ENCODE measurements at places on chromosomes 3 and 15.
A peak's percentile ranks its signal among the peaks of the same experiment; 100 is the strongest.

DNA sequence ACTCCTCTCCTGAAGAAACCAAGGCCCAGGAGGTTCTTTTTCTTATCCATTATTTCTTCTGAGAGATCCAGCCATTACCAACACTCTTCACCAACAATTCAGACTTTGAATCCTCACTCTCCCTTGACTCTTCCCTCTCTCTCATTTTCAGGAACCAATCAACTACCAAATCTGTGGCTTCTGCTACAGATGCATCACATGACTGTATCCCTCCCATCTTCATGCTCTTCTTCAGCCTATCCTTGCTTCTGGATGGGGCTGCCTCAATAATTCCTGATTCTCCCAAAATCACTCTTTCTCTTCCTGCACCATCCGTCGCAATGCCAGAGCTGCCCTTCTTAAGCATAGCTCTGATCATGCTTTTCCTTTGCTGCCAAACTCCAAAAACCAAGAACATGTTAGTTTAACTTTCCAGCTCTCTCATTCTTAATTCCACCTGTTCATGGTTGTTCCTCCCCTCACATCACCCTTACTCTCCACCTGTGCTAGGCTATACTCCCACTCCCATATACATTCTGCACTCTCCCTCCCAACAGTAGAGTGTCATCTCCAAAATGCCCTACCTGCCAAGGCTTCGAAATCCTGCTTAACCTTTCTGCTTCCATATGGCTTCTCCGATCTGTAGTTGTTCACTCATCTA, 13.5 kb downstream of the PLD1 start:
- no peak for DNase-seq

DNA sequence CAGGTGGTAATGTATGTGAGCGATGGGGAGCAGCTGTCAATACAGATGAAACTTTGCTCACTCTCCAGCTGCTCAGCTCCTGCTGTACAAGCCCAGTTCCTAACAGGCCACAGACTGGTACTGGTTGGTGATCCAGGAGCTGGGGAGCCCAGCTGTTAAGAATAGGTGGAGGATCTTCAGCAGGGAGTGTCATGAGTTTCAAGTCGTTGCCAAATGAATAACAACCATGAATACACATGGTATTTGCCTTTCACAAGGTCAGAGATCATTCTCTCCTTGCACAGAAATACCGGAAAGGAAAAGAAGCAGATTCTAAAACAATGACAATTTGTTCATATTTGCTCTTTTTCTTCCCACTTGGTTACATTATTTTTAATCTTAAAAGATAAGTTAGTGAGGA, 5.1 kb downstream of the PLSCR1 start:
- no peak for DNase-seq

GRCh38 chr15:94056314-94056713, 175.0 kb upstream of the MCTP2 start:
- DNase-seq = no peak

DNA sequence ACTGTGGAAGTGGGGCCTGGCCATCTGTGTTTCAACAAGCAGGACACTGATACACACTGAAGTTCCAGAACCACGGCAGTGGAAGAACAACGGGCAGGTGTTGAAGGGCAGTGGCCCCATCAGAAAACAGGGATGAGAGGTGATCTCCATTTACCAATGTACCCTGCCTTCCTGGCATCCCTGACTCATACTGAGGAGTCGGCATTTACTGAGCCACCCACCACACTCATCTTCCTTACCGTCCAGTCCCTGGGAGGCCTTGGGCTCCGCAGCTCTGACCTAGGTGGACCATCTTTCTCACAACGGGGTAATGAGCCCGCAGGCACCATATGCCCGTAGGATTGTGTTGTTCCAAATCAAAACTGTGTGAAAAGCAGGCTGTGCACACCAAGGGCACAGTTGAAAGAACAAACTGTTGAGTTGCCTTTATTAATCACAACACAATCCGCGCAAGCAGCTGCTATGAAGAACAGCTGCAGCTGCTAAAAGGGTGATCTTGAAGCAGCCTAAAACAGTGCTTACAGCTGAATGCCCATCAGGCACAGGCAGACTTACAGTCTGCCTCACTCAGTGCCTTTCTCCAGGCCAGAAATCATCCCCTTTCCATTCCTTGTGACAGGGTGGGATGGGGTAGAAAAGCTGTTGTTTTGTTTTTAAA, 12.9 kb downstream of the MB21D2 start:
- DNase-seq = no peak

- DNase-seq = no peak
Observed at GRCh38 chr15:63970621-63971426, 75.5 kb downstream of the DAPK2 start.

DNA sequence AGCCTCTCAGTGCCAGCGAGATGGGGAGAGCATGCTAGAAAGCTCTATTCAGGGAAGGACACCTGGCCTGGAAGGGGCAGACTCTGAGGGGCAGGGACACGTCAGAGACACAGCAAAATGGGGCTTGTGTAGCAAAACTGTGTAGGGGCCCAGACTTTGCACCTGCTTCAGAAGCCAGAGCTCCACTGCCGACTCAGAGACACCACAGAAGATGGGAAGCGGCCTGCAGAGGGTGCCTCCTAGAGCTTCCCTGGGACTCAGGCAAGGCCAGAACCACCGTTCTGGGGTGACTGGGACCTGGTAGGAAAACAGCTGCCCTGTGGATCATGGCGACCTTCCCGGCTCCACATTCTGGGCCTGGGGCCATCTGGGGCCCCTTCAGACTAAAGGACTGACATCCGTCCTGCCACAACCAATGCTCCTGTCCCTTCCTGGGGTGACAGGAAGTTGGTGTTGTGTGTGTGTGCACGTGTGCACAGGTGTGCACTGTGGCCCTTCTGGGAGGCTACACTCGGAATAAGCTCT, 17.4 kb upstream of the TKT start:
- no peak for DNase-seq

DNA sequence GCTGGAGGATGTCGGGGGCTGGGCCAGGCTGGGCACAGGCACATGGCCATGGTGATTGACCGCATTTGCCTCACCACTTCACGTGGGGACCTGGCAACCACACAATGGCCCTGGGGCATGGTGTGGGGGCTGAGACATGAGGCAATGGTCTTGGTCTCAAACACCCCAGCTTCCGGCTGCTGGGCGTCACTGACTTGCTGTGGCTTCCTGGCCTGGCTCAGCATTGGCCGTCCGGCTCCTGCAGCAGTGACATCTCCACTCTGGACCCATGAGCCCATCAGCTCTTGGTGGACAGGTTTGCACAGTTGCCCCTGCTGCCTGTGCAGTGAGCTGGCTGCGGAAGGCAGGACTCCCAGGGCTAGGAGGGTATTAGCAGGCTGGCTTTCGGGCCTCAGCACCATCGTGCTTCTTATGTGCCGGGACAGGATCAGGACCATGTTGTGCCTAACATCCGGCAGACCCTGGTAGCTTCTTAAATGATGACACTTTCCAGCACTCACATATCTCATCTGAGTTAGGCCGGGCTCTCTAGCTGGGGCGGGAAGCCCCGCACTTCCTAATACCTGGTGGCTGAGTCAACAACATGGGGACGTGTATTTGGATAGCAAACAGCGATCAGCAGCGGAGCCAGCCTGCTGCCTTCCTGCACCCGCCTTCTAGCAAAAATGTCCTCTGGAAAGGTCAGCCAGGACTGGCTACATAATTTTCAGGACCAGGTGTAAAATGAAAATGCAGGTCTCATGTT, 34.1 kb downstream of the ZNF710 start:
- DNase-seq = no peak

- DNase-seq = no peak
Observed at GRCh38 chr15:100394736-100395440, 53.1 kb upstream of the ADAMTS17 start.

DNA sequence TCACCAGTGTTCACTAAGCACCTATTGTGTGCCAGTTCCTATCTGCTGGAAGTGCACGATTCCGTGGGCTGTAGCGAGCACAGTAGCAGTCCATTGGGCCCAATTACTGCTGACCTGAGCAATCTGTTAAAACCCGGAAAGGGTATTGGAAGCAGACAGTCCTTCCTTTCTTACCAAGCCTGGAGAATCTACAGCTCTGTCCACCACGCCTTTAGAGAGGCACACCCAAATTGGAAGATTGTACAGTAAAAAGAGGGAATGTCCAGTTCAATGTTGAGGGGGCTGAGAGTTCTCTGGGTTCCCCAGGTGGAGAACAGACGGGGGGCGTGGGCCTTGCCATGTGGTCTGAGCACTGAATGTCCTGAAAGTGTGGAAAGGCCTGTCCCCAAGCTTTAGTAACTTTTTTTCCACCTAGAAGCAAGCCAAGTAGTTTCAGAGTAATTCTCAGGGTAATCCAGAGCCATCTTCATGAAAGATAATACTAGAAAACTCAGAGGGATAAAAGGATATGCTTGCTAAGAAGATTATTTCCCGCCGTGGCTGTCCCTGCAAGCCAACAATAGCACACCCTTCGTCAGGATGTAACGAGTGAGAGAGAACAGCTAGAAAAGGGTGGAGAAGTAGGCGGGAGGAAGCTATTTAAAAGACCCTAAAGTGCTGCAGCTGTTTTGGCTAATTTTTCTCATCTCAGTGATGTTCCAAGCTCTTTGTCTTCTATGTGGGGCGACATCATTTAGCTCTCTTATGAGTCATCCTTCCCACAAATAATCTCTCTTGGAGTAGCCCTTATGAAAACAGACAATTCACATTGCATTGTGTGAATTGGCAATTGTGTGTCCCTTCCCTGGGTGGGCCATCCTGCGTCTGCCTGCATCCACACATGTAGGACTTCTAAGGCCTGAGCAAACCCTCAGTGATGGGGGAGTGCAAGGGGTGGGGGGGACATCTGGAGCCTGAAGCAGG, 181.0 kb downstream of the ATG7 start:
- no peak for DNase-seq

- DNase-seq = peak; percentile 41
Observed at GRCh38 chr3:5205165-5205941, 17.8 kb downstream of the EDEM1 start.

DNA sequence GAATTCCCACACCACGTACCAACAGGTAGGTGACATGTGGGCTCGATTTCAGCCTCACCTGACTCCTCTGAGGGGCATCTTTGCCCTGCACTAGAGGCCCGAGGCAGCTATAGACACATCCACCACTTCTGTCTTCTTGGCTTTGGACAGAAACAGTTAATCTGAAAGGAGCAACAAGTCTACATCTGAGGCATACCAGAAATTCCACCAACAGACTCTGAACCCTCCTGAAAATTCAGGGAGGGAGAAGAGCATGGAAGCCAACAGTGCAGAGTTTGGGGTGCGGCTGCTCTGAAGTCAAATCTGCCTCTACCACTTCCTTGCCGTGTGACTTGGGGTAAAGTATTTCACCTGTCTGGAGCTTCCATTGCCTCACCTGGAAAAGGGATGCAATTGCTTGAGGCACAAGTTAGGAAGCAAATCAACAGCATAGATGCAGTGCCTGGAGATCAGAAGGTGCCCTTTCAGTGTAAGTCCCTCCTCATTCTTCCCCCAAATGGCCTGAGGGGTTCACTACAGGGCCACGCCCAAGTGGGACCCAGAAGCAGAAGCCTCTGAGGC, 119.8 kb downstream of the SHQ1 start:
- DNase-seq = no peak

- DNase-seq = no peak
Observed at GRCh38 chr15:83057696-83058376, 9.2 kb downstream of the BTBD1 start.

DNA sequence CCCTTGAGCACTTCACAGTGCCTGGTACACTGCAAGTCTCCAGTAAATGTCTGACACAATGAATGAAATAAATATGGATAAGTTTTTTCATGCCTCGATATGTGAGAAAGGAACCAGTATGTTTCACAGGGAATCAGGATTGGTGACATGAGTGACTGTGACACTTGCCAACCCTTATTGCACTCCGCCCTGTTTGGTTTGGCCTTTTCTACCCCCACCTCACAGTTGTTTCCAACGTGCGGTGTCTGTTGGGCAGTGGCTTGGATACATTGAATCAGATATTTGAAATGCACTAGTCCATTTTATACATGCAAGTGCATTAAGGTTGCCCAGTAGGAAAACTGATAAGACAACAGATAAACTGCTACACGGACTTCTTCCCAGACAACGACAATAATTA, 2.0 kb downstream of the NPHP3 start:
- DNase-seq = no peak

DNA sequence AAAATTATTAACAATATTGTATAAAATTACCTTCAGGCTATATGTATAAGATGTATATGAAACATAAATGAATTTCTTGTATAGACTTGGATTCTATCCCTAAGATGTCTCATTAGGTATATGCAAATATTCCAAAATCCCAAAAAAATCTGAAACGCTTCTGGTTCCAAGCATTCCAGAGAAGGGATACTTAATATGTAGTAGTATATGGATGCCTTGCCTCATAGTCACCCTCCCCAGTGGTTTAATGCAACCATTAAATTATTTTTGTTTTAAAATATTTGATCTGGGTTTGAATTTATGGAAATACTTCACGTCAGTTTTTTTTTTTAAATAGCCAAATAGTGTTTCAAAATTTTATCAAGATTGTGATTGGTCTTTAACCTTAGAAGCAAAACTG, 27.2 kb downstream of the PLCL2 start:
- DNase-seq = no peak

DNA sequence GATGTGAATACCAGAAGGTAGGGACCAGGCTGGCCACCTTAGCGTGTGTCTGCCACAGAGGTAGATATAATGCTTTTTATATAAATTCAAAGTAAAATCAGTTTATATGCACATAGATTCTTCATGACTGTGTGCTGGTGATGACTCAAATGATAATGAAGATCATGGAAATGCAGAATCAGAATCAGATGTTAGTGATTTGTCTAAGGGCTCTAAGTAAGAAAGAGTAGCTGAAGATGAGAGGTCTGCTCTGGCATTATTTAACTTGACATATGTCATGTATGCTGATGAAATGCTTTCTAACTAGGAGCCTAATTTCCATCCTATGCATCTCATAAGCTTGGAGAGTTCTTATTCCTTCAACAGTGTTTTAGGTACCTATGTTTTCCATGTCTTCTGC, 50.3 kb upstream of the DPH6 start:
- no peak for DNase-seq

DNA sequence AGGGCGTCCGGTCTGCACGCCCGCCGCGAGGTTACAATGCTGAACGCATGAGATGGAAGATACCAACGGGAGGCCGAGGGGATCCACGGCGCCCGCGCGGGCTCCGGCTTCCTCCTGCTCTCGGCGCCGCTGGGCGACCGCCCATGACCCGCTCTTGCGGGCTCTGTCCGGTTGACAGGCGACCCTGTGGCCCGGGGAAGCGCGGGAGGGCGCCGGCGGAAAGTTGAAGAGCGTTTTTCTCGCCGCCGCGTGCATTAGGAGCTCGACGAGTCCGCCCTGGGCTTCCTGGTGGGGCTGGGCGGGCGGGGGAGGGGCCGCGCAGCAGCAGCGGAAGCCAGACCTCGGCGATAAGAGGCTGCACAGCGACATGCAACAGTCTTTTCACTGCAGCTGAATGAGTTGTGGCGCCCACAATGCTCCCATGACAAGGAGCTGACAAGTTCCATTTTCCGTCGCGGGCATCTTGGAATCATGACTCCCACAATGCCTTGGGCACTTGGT, at the start of gene MBNL1:
MBNL1 (plus strand) TSS at position 375 of the 501 bp plus-strand sequence. CDS start 31,265 bp downstream, outside the sequence.
- DNase-seq = peak; percentile 87

GRCh38 chr3:171827836-171828458, 15.2 kb upstream of the TMEM212 start:
- DNase-seq = no peak

All from stimulated activated naive CD4-positive, alpha-beta T cell treated with Interleukin-2 at 50 U/mL for 16 hours (primary cell).